ENCODE measurements at places on chromosomes 6 and 20.

DNA sequence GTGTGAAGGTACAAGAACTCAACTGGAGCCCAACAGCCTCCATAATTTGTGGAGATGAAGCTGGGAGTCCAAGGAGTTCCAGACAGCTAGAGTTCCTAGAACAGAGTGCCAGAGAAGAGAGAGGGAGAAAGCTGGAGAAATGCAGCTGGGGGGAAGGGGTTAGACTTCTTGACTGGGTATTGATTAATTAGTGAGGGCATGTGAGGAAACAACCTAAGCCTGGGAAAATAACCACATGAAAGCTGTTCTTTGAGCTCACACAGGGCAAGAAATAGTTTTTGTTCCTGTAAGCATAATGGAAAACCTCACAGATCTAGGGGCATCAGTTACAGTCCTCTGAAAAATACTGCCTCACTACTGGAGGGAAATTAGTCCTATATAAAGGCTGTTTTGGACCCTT, 230.5 kb upstream of the FKBP1C start:
- no peak for DNase-seq
- H3K4me3 ChIP-seq, result no peak overlapping the region
- H3K36me3 ChIP-seq, result no peaks in the 10 kb centered on the region
- H3K4me1 ChIP-seq, result no peaks in the 10 kb centered on the region
- H3K27ac ChIP-seq, result no peak overlapping the region
- H3K27me3 ChIP-seq, result no peaks in the 10 kb centered on the region

DNA sequence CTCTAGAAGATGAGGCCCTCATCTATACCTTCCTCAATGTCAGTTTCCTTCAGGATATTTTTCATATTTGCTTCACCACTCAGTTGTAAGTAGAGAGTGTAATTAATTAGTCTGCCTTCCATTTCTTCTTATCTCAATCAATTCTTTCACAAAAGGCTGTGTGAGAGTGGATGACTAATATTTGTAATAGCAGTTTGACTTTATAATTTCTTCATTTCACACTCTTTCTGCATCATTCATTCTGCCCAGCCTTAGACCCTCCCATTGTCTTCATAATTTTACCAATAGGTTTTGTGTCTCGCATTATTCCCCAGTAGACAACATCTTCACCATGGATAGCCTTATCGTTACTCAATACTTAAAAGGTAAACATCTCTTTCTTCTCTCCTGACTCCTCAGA, 1239.3 kb upstream of the MAP3K7 start:
- no peaks in the 10 kb centered on the region for H3K36me3 ChIP-seq
- no peak overlapping the region for H3K4me3 ChIP-seq
- no peak for DNase-seq
- no peak overlapping the region for H3K27ac ChIP-seq

- no peak for DNase-seq
- peaks cover 32% of the 10 kb centered on the region for H3K4me1 ChIP-seq
- H3K27ac ChIP-seq, result no peak overlapping the region
- H3K27me3 ChIP-seq, result no peaks in the 10 kb centered on the region
- H3K36me3 ChIP-seq, result peaks cover 26% of the 10 kb centered on the region
Measured at GRCh38 chr6:33434961-33435360, 15.1 kb downstream of the SYNGAP1 start.

- peaks cover 3% of the 10 kb centered on the region for H3K27me3 ChIP-seq
- no peak overlapping the region for H3K27ac ChIP-seq
- no peaks in the 10 kb centered on the region for H3K4me1 ChIP-seq
Measured at GRCh38 chr20:37154684-37155298, 24.3 kb upstream of the RPN2 start.

GRCh38 chr6:17268114-17268513, 13.0 kb upstream of the RBM24 start:
- no peaks in the 10 kb centered on the region for H3K4me1 ChIP-seq
- no peak overlapping the region for H3K4me3 ChIP-seq
- no peak for DNase-seq
- no peaks in the 10 kb centered on the region for H3K27me3 ChIP-seq
- H3K27ac ChIP-seq, result no peak overlapping the region
- H3K36me3 ChIP-seq, result no peaks in the 10 kb centered on the region

DNA sequence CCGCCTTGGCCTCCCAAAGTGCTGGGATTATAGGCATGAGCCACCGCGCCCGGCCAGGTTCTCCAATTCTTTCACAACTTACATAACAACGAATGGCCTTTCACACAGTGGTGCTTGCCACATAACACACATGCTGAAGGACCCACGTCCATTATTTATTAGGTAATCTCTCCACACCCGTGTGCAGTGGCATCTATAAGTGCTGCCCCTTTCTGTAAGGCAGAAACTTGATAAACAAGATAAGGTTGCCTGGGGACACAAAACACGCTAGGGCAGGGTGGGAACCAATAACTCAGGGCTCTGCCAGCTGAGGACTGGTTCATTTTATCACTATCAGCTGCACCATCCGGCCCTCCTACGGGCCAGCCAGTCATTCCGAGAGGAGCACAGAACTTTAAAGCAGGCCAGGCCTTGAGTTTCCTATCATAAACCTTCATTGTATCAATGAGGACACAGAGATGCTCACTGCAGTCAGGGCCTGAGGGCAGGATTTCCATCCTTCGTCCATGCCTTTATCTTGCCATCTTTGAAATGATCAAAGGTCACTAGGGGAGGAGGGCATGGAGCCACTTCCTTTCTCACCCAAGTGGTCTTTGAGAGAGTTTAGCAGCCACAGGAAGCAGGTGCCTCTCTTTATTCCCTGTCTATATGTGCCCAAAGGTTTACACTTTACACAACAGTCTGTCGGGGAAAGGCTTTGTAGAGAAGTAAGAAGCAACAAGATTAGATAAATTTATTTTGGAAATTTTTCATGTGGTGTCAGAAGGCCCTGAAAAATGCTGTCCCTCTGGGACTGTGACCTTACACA, 37.6 kb downstream of the GPLD1 start:
- DNase-seq, result no peak
- no peaks in the 10 kb centered on the region for H3K36me3 ChIP-seq
- peaks cover 4% of the 10 kb centered on the region for H3K4me1 ChIP-seq
- H3K27ac ChIP-seq, result no peak overlapping the region

- H3K4me1 ChIP-seq, result no peaks in the 10 kb centered on the region
- H3K4me3 ChIP-seq, result no peak overlapping the region
- DNase-seq, result no peak
- H3K27me3 ChIP-seq, result peaks cover 4% of the 10 kb centered on the region
Measured at GRCh38 chr6:117509021-117509420, 26.5 kb downstream of the DCBLD1 start.

GRCh38 chr6:17418281-17419188, 25.1 kb downstream of the CAP2 start:
- H3K4me1 ChIP-seq, result no peaks in the 10 kb centered on the region
- no peak overlapping the region for H3K4me3 ChIP-seq
- H3K36me3 ChIP-seq, result no peaks in the 10 kb centered on the region
- peaks cover 8% of the 10 kb centered on the region for H3K27me3 ChIP-seq

DNA sequence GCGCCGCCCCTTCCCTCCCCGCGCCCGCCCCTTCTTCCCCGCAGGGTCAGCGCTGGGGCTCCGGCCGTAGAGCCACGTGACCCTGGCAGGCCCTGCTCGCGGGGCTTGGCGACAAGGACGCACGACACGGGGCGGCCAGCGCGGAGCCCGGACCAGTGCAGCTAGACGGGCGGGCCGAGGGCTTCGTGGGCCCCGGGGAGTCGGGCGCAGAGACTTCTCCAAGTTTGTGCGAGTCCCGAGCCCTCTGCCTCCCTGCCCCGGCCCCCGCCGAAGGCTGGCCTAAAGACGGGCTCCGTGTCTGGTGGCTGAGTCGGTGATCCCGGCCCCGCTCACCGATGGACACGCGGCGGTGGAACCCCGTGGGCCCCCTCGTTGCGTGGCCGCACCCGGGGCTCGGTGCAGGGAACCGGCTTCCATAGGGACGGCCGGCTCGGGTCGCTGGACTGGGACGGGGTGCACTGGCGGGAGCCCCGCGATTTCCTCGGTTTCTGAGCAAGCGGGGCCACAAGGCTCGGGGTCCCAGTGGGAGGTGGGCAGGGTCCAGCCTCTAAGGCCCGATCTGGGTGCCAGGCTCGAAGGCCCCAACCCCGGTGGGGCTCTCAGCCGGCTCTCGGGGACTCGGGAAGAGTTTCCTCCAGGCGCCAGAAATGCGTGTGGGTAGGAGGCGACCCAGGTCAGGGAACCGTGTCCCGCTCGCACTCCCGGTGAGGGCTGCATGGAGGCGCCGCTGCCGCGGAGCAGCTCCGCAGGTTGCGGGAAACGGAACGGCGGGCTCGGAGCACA, 452 bp upstream of the GATA5 start:
- H3K4me3 ChIP-seq, result no peak overlapping the region
- no peak for DNase-seq
- H3K4me1 ChIP-seq, result no peaks in the 10 kb centered on the region
- H3K27me3 ChIP-seq, result peaks cover 53% of the 10 kb centered on the region

DNA sequence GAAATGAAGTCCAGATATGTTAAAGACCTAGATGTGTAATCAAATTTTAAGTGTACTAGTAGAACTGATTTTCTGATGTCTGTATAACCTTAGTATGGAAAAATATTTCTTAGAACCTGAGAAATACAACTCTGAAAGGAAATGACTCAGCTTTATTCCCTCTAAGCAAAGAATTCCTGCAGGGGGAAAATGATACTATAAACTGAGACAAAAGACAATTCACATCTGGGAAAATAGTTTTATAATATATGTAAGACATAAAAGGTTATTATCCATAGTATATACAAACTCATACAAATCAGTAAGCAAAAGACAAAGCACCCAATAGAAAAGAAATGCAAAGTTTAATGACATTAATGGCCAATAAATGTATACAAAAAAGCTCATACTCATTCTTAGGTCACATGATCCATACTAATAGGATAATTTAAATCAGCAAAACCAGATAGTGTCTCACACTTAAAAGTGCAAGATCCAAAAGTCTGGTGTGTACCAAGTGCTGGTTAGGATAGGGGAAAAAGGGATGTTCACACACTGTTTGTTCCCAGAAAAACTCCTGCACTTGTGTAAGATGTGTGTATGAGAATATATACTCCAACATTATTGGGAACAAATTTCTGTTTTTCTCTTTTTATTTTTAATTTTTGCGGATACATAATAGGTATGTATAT, 22.6 kb downstream of the RNF217 start:
- H3K4me3 ChIP-seq, result no peak overlapping the region
- H3K36me3 ChIP-seq, result no peaks in the 10 kb centered on the region
- no peak overlapping the region for H3K27ac ChIP-seq
- DNase-seq, result no peak
- peaks cover 6% of the 10 kb centered on the region for H3K4me1 ChIP-seq

- H3K27ac ChIP-seq, result no peak overlapping the region
- peaks cover 7% of the 10 kb centered on the region for H3K36me3 ChIP-seq
- H3K4me3 ChIP-seq, result no peak overlapping the region
- no peak for DNase-seq
- H3K4me1 ChIP-seq, result peaks cover 14% of the 10 kb centered on the region
Measured at GRCh38 chr6:157570752-157571151, 189.8 kb downstream of the ZDHHC14 start.

DNA sequence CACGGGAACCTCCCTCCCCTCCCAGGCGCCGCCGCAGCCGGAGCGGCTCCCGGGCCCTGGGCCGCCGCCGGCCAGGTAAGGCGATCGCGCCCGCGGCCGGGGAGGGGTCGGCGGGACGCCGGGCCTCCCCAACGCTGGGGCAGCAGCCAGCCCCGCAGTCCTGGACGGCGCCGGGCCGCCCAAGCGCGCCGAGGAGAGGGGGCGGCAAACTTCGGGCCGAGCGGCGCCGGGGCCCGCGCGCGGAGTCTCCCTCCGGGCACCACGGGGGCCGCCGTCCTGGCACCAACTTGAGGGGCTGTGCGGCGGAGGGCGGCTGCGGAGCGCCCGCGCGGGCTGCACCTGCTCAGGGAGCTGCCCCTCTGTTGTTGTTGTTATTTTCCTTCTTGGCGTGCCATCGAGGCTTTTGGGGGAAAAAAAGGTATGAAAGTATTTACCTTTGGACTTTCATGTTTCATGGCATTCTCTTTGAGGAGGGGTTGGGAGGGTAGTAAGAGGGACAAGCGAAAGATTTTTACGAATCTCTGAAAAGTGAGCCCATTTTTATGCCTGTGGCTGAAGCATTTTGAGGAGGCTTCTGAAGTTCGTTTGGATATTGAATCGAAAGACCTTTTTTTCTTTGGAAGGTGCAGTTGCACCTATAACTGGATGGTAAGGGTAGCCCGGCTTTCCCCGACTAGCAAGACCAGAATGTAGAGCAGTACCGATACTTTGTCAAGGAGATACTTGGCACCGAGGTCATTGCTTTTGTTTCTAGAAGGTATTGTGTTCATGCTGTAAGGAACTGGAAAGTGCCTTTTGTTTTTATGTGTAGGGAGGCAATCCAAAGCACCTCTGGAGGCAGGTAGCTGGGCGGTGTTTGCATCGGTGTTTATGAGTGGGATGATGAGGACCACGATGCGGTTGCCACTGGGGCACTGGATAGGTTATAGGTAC, at the start of gene RNF182:
Gene RNF182 (plus strand): TSS at position 4 of the 933 bp plus-strand sequence. CDS start 52,168 bp downstream, outside the sequence.
- H3K27me3 ChIP-seq, result peaks cover 80% of the 10 kb centered on the region
- peaks cover 12% of the 10 kb centered on the region for H3K4me1 ChIP-seq
- no peaks in the 10 kb centered on the region for H3K36me3 ChIP-seq
- no peak within 1 kb of the TSS for H3K27ac ChIP-seq
- peak within 1 kb of the TSS; percentile 83 for H3K4me3 ChIP-seq

DNA sequence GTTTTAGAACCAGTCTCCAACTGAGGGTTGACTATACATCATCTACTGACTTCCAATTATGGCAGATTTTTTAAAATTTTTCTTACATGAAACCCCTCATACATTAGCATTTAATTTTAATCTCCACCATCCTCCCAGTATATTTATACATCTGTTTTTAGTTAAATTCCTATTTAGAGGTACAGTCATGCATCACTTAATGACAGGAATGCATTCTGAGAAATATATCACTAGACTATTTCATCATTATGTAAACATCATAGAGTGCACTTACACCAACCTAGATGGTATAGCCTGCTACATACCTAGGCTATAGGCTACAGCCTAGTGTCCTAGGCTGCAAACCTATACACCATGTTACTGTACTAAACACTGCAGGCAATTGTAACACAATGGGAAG, 316.7 kb upstream of the MARCKS start:
- H3K27ac ChIP-seq, result no peak overlapping the region
- no peaks in the 10 kb centered on the region for H3K4me1 ChIP-seq
- DNase-seq, result no peak

DNA sequence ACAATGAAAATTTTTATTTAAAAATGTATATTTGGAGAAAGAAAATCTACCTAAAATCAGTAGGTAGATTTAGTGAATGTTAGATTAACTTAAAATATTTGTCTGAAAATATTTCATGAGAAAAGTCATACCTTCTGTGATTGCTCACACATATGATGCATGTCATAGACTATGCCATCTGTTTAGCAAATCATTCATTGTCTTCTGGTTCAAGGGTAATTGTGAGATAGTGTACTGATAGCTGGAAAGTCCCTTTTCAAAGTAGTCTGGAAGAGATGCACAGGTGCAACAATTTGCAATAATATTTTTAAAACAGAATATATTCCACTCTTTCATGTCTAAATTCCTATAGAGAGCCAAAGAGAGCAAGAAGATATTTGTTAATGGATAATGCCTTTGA, 21.0 kb upstream of the RNF217 start:
- no peaks in the 10 kb centered on the region for H3K4me1 ChIP-seq
- H3K36me3 ChIP-seq, result no peaks in the 10 kb centered on the region
- no peak overlapping the region for H3K27ac ChIP-seq
- peaks cover 2% of the 10 kb centered on the region for H3K27me3 ChIP-seq
- no peak for DNase-seq

GRCh38 chr6:23522792-23523547, 603.0 kb upstream of the NRSN1 start:
- no peaks in the 10 kb centered on the region for H3K4me1 ChIP-seq
- no peak overlapping the region for H3K27ac ChIP-seq
- DNase-seq, result no peak
- H3K36me3 ChIP-seq, result no peaks in the 10 kb centered on the region
- H3K27me3 ChIP-seq, result peaks cover 3% of the 10 kb centered on the region
- no peak overlapping the region for H3K4me3 ChIP-seq

- no peak overlapping the region for H3K4me3 ChIP-seq
- H3K27ac ChIP-seq, result no peak overlapping the region
Measured at GRCh38 chr6:56372406-56372995, 125.1 kb upstream of the COL21A1 start.

Measured in activated naive CD8-positive, alpha-beta T cell treated with anti-CD3 and anti-CD28 coated beads, Interleukin-2, amount 10 ng/mL, durations not matched to agents 7 days and 5 days (primary cell).